ENCODE measurements at places on chromosomes 4 and X. TPM values are rescaled to one million over a fixed set of nuclear protein-coding genes. Genes with fewer than 3 reads are reported as not detected.

- peak; percentile 7 for DNase-seq
Observed at GRCh38 chrX:141733371-141733770, 34.8 kb upstream of the SPANXD start.

- DNase-seq, result no peak
Observed at GRCh38 chrX:33211356-33212260, at the start of gene DMD. Gene DMD (minus strand): TSS chrX:33211549. CDS start chrX:33211312, 237 bp downstream.

DNA sequence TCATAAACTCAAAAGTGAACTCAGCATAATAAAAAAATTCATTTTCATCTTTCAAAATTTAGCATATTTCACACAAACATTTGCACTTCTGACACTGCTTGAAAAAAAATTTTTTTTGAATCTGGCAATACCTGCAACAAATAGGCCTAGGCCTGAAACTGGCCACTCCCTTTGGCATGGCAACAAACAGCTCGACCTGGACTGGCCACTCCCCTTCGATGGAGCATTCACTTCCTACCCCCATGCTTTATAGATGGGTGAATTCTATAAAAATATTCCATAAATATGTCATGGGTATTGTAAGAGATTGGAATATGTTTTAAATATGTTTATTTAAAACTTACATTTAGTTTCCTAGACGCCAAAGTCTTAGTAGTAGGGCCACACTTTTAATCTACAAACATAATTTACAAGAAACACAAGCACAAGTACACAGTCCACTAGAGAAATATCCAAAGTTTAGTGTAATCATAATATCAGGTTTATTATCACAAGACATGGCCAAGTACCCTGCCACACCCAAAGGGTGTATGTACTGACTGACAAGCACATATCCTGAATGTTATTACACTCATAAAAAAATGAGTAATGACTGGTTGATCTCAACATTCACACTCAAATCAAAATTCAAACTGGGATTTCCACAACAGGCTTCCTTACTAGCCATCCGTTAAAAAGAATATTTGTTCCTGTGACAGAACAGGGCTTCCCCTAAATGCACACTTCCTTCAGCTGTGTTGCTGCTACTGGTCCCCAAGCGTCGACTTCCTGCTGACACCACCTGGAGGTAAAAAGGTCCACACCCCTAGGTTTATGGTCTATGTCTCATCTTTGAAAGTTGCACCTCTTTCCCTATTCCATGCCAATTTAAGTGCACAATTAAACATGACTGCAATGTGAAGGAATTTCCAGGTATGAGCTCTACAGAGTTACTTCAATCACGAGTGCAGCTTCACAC is 271.5 kb downstream of the NR3C2 start:
- DNase-seq, result peak; percentile 69

- DNase-seq, result no peak
Observed at GRCh38 chr4:41079881-41080560, 134.3 kb downstream of the APBB2 start.

DNA sequence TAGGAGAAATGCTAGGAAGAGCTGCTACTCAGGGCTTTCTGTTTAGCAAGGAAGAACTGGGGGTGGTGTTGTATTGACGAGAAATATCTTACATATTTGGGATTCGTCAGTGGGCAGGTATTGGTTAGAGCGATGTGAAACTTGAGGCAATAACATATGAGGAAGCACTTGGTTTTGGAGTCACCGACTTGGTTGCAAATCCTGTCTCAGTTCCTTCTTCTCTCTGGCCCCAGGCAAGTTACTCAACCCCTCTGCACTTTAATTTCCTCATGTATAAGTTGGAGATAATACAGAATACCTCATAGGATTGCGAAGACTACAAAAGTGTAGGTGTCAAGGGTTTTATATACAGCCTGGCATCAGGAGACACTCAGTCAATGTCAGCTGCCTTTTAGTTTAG is 34.1 kb downstream of the GPAT3 start:
- peak; percentile 44 for DNase-seq

DNA sequence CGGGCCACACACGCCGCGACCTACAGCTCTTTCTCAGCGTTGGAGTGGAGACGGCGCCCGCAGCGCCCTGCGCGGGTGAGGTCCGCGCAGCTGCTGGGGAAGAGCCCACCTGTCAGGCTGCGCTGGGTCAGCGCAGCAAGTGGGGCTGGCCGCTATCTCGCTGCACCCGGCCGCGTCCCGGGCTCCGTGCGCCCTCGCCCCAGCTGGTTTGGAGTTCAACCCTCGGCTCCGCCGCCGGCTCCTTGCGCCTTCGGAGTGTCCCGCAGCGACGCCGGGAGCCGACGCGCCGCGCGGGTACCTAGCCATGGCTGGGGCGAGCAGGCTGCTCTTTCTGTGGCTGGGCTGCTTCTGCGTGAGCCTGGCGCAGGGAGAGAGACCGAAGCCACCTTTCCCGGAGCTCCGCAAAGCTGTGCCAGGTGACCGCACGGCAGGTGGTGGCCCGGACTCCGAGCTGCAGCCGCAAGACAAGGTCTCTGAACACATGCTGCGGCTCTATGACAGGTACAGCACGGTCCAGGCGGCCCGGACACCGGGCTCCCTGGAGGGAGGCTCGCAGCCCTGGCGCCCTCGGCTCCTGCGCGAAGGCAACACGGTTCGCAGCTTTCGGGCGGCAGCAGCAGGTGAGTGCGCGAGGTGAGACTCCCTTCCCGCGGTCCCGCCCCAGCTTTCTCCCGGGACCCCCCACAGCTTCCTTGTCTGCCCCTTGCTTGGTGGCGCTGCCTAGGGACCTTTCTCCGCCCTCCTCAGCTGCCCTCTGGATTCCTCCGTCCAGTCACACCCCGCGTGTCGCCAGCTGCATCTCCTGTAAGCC is 678 bp downstream of the BMP3 start:
- DNase-seq, result peak; percentile 22

- no peak for DNase-seq
Observed at GRCh38 chrX:129590596-129590995, 50.5 kb downstream of the OCRL start.

DNA sequence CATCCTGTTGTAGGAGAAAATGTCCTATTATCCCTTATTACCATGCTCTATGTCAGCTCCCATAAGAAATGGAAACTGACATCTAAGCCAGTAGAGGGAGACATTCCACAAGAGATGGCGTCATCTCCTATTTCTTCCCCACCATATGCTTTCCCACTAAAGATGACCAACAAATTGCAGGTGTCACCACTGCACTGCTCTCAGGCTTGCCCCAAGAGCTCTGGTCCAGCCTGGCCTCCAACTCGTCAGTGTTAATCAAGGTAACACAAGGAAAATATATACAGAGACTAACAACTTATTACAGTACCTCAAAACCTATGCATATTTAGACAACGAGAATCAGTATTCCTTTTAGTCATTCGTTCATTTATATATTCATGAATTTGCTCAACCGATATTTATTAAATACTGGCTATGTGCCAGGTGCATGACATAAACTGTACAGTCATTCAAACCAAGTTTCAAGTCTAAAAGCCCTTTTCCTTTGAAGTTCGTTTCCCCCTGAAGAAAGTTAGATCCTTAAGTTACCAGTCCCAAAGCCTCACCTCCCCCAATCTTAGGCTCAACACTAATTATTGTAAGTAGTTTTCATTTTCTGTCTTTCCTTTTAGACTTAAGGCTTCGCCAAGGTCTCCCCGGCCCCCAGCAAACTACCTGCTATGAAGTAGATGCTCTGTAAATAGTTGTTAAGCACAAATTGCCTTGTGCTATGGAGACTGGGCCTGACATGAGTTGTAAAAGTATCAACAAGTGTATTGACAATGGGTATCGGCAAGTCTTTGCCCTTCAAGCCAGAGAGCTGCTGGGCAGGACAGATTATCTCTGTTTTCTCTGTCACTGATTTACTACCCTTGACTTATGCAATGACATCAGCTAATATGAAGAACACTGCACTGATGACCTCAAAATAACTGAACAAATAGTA is 3.1 kb upstream of the FGB start:
- peak; percentile 78 for DNase-seq

DNA sequence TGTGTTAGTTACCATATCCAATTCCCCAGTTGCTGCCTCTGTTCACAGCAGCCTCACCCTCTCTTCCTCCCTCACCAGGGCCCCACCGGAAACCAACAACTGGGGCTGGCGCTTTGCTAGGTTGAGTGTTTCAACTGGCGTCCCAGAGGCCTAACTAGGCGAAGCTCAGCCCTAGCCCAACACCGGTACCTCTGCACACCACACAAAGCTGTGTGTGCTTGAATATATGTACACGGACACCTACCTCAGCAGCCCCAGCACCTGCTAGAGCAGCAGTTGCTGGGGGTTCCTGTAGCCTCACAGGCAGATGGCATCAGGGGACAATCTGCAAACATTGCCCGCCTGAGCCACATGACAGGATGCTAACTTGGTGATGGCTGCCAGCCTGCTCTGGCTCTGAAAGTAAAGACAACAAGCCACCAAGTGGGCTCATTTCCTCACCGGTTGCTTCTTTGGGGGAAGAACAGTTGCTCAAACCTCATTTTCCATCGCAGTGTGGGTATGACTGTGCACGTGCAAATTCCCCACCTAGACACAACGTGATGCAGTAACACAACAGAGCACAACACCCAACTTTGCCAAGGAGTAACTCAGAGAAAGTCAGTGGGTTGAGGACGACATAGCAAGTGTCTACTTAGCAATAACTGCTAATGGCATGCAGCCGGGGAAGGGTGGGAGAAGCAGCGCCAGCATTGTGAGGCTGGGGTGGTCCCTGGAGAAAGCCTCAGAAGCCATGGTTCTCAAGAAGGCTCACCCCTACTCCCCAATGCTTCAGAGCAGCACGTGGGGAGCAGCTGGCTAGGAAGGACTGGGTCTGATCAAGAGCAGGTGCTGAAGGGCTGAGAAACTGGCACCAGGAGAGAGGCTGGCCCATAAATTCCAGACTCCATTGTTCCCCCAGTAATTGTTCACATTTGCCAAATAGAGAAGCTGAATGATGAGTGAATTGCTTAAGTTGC is 139.5 kb downstream of the SH3KBP1 start:
- no peak for DNase-seq

DNA sequence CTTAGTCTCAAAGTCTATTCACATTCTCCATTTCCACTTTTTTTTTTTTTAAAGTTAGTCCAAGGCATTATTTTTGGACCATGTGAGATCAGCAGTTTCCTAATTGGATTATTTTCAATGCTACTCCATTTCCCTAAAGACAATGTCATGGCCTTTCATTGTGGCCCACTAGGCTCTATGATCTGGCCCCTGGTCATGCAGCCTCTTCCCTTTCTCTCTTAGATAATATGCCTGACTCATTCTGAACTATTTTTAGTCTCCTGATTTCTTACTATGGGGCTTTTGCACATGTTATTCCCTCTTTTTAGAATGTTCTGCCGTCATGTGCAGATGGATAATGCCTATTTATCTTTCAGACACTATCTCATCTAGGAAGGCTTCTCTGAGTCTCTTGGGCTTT is 157.3 kb downstream of the TMA16 start:
- DNase-seq, result no peak

DNA sequence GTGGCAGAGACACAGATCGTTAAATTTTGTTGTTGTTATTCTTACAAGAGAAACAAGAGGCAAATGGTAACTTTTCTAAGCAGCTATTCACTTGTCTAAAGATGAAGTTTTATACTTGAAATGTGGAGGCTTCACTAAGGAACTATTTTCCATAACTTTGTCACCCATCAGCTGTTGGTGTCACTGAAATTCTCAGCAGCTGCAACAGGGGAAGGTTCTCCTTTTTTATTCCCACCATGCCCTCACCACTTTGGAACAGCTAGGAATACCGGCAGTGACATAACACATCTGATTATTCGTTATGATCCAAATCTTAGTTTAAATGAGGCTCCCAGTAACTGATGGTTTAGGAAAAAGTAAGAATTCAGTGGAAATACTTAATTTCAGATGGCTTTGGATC is 147.0 kb upstream of the LEF1 start:
- no peak for DNase-seq

GRCh38 chr4:75708218-75708691 is 16.1 kb upstream of the USO1 start:
- DNase-seq, result peak; percentile 7

- DNase-seq, result no peak
Observed at GRCh38 chr4:98891478-98892337, 37.2 kb downstream of the EIF4E start.

GRCh38 chrX:40175511-40176350 is 78.0 kb upstream of the BCOR start:
- peak; percentile 48 for DNase-seq

GRCh38 chr4:109821185-109821584 is 5.6 kb downstream of the GAR1 start:
- no peak for DNase-seq

DNA sequence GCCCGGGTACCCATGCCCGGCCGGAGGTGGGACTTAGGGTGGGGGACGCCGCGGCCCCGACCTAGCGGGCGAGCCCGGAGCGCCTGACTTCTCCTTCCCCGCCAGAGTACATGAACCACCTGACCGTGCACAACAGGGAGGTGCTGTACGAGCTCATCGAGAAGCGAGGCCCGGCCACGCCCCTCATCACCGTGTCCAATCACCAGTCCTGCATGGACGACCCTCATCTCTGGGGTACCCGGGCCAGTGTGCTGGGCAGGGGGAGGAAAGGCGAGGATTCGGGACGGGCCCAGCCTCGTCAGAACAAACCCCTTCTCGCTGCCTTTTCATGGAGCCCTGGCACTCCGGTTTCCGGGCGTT is 622 bp downstream of the TAFAZZIN start:
- DNase-seq, result peak; percentile 58

Gene RS1
- total RNA-seq, result not detected

Gene MAGEB10
- not detected for total RNA-seq

Gene HMX1
- not detected for total RNA-seq

Gene DSPP
- not detected for total RNA-seq

Gene CFI
- not detected for total RNA-seq
